ENCODE measurements at places on chromosomes 4 and X.

GRCh38 chr4:88818631-88819470 lies 121.2 kb upstream of the NAP1L5 start:
- DNase-seq, result peak; percentile 76

- peak; percentile 31 for DNase-seq
These were observed 27.1 kb upstream of the HGFAC start for GRCh38 chr4:3414421-3415279.

DNA sequence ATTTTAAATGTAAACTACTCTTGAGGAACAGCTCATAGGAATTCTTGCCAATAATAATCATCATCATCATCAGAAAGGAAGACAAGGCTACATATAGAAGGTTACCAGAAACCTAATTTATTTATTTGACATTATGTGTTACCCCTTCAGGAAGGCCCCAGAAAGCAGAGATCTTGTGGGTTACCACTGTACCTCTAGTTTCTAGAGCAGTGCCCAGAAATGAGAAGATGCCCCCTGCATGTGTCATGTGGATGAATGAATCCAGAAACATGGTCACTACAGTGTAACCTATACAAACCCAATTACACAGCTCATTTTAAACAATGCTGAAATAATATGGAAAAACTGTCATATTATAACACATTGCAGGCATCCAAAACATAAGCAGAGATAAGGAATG lies 70.4 kb downstream of the ARAP2 start:
- DNase-seq, result no peak

GRCh38 chrX:117641913-117642656 lies 474.5 kb downstream of the KLHL13 start:
- no peak for DNase-seq

DNA sequence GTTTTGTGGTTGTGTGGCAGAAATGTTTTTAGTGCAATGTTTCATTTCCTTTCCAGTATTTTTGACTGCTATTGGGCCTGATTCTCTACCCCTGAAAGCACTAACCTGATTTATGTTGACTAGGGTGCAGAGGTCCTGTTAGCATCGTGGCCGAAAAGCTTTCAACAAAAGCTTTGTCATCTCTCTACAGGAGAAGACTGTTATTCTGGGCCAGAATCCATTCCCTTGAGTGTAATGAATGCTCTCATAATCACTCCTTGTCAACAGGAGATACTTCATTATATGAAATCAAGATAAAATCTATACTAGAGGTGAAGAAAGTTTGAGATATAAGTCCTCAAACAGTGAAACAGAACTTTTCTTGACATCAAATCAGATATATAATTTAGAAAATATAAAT lies 195.5 kb downstream of the ZNF330 start:
- no peak for DNase-seq

DNA sequence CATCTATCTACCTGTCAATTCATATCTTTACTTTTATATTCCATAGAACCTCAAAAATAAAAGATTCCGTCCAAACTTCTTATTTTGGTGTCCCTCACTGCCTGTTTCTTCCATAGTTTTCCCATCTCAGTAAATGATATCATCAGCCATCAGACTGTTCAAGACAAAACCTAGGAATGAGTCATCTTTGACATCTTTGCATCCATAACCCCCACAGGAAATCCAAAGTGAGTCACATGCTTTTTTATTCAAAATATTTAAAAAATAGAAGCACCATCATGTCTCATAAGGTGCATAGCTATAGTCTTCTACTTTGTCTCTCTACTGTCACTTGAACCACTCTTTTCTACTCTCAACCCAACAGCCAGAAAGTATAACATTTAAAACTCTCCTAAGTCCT lies 29.9 kb upstream of the CXXC4 start:
- DNase-seq, result no peak

- DNase-seq, result no peak
These were observed 58.3 kb upstream of the SMARCA5 start for GRCh38 chr4:143455211-143455610.

DNA sequence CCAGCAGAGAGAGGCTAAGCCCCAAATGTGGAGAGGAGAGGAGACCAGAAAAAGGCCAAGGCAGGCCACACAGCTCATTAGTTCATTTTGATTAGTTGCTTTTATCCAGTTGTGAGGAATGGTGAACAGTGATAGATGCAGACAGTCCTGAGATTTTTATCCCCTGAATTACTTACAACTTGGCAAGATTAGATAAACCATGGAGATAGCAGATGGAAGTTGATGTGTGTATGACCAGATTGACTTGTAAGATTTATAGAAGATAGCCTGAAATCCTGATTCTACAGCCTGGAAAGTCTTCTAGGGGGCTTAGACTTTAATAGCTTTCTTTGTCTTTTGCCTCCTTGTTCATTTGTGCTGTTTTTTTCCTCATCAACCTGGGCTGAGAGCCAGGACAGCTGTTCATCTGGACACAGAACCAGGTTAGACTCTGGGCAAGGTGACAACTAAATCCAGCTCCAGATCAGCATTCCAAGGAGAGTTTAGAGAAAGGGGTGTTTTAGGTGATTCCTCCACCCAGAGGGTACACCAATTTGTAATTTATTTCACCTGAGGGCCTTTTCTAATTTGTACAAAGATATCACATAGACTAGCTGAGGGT lies 215.5 kb downstream of the SPATA18 start:
- no peak for DNase-seq

- no peak for DNase-seq
These were observed 14.4 kb downstream of the ANXA3 start for GRCh38 chr4:78565971-78566372.

GRCh38 chrX:123340696-123341095 lies 156.6 kb downstream of the GRIA3 start:
- no peak for DNase-seq

GRCh38 chr4:110055158-110055768 lies 142.6 kb downstream of the EGF start:
- peak; percentile 58 for DNase-seq

- DNase-seq, result no peak
These were observed 30.1 kb upstream of the MTMR1 start for GRCh38 chrX:150663073-150663472.

GRCh38 chr4:78599931-78600375 lies 48.4 kb downstream of the ANXA3 start:
- DNase-seq, result no peak

DNA sequence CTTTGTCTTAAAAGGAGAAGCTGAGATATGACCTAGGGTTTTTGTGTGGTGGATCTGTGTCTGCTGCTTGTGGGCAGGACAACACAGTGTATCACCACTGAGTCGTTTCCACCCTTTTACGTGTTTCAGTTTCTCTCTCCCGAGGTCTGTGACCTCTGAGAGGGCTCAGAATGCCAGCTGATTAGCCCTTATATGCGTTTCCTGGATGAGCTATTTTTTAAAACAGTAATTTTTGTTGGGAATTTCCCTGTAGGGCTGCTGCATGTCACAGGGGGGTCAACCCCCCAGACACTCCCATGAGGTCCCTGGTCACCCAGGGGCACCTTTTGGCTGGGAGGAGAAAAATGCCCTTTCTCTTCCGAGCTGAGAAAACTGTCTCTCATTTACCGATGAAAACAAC lies 170.4 kb upstream of the CASK start:
- no peak for DNase-seq

GRCh38 chr4:113878668-113879067 lies 100.8 kb downstream of the ARSJ start:
- no peak for DNase-seq

DNA sequence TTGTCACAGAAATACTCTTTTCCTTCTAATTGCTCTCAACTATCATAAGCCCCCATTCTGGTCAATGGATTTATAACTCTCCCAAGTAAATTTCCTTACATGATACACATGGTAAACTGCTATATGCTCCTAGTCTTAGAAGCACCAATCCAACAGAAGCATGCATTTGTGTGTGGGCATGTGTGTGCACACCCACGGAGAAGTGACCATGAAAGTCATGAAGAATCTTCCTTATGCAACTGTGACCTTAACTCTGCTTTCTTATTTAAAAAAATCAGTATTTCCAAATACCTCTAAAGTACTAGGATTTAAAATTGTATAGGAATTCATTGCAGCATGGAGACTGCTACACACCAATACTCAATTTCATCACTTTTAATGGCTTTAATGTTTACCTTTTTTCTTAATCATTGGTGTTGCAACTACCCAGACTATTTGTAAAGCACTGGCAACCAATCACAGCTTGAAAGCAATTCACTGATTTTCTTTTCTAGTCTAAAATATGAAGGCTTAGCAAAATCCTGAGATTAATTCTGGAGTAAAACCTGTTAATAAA lies 47.6 kb downstream of the MAML3 start:
- no peak for DNase-seq

GRCh38 chrX:129813662-129814368 lies 29.9 kb downstream of the ZDHHC9 start:
- no peak for DNase-seq

- no peak for DNase-seq
These were observed 1.1 kb upstream of the HPSE start for GRCh38 chr4:83335701-83336100.

DNA sequence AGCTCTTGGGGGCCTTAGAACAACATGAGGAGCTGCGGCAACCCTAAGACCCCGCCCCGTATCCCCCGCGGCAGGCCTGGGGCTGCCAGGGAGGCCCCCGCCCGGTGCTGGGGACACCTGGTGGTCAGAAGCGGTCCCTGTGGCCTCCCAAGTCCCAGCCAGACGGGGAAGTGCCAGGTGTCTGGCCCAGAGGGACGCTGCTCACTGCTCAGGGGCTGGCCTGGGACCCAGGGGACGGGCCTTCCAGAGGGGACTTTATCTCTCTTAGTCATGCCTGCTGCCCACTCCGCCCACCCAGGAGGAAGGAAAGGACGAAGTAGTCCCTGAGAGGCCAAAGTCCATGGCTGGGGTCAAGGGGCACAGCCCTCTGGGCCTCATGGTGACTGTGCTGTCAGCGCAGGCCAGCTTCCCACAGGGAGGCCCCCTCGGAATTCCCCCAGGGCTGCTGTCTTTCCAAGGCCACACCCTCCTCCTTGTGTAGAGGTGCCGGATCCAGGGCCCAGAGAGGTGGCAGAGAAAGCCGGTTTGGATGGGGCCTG lies 31.0 kb upstream of the HTRA3 start:
- DNase-seq, result no peak

- peak; percentile 73 for DNase-seq
These were observed 528 bp upstream of the SLC25A4 start for GRCh38 chr4:185142564-185142911.

- DNase-seq, result no peak
These were observed at the start of gene CD40LG for GRCh38 chrX:136647677-136648360. TSS of gene CD40LG (plus strand) at chrX:136648158. CDS start at chrX:136648249, 91 bp downstream.

- no peak for DNase-seq
These were observed 52.7 kb downstream of the ASB9 start for GRCh38 chrX:15217161-15217560.

GRCh38 chr4:165326831-165327210 lies 648 bp upstream of the MSMO1 start:
- peak; percentile 54 for DNase-seq
